ENCODE measurements at places on chromosomes 3 and 15. TPM values are rescaled to one million over a fixed set of nuclear protein-coding genes. Genes with fewer than 3 reads are reported as not detected.

GRCh38 chr3:81958972-81959640 is 197.7 kb upstream of the GBE1 start:
- DNase-seq = no peak

DNA sequence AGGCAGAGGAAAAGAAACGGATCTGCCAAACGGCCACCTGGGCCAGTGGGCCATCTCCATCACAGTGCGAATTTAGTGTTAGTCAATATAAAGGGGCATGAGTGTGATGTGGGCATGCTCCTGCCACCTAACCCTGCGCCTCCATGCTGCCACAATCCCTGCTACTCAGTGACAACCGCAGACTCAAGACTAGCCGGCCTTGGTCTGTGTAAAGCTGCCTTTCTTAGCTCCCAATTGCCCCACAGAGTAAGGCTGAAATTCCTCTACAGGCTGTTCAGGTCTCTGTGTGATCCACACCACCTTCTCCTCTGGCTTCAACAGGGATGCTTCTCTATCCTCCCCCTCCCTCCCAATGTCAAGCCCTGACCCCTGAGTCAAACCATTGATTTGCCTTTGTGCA is 269.7 kb downstream of the XXYLT1 start:
- DNase-seq = no peak

- DNase-seq = no peak
These were observed 719.8 kb upstream of the SEMA6D start for GRCh38 chr15:46997501-46997900.

- DNase-seq = no peak
These were observed 116.9 kb downstream of the B3GALNT1 start for GRCh38 chr3:160987982-160988964.

DNA sequence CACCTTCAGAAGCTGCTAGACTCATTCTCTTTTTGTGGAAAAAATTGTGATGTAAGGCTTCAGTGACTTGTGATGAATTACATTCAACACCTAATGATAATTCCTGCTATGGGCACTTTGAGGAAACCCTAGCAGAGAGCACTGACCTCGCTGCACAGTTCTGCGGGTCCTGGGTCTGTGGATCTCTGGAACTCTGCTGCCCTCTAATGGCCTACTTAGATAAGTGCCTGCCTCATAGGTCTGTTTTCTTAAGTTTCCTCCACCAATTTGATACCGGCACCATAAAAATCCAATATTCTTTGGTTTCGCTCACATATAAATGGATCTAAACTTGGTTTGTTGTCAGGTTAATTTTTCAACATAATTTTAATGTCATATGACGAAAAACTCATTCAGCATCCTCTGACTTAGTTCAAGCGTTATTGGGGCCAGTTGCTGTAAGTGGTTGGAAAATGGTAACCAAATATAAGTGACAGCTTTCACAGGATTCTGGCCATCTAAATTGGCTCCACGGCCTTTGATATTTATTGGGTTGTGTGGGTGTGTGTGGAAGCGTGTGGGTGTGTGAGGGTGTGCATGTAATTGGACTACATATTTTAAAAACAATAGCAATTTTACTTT is 10.4 kb downstream of the SLITRK3 start:
- peak; percentile 55 for DNase-seq

DNA sequence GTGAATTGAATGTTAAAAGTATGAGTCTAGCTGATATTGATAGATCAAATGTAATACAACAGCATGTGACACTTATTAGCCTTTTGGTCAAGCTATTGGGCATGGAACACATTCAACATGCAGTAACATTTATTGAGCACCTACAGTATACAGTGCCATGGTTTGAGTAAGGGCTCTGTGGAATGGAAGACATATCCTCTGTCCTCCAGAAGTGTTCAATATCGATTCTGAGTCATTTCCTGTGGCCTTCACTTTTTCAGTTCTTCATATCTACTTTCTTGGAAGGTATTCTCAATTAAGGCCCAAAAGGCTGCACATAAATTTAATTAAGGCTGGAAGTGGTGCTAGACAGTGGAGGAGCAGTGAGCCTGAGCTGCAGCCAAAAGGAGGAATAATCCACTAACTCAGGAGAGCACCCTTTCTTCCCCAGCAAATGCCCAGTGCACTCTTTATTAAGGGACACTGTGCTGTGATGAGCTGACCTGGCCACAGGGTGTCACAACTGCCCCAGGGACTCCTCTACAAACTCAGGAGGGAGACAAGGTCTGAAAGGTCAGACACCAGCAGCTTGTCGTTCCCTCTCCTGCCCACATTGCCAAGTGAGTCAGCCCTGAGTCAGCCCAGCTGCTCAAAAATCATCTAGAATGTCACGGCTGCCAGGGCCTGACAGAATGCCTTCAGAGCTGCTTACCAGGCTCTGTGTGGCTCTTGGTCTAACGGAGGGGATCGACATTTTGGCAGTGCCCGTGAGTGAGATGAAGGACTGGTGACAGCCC is 544.8 kb downstream of the AGBL1 start:
- peak; percentile 65 for DNase-seq

- DNase-seq = peak; percentile 63
These were observed 1.1 kb upstream of the SPTBN5 start for GRCh38 chr15:41894791-41895463.

- peak; percentile 41 for DNase-seq
These were observed 15.0 kb downstream of the SFMBT1 start for GRCh38 chr3:53030619-53031449.

DNA sequence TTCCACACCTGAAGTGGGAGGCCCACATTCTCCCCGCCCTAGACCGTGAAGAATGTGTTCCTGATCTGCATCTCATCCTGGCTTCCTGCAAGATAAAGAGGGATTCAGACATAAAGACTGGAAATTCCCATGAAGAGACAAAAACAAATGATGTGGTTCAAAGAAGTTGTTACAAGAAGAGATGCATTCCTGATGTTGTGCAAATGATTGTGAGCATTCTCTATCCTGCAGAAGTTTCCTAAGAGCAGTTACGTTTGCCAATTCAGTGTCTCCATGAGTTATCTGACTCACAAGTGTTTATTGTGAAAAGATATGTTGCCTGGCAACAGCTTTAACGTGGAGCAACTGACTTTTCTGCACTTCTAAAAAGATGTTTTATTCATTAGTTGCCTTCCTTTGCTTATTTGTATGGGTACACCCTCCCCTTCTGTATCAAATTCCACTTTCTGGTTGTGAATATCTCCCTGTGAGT is 107.8 kb downstream of the ZIC4 start:
- DNase-seq = no peak

DNA sequence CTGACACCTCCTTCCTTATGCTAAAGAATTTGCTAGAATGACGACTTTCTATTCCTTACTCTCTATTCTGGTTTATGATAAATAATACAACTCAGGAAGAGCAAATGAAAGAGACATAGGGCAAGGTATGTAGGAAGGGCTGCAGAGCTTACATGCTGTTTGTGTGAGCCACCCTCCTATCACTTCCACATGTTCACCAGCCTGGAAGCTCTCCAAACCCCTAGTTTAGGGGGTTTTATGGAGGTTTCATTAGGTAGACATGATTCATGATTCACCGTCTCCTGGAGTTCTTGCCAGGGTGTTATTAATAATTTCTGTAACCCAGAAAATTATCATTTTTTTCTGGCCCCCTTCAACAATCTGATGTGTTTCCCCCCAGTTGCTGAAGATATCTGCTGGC is 172.1 kb upstream of the COL8A1 start:
- DNase-seq = no peak

DNA sequence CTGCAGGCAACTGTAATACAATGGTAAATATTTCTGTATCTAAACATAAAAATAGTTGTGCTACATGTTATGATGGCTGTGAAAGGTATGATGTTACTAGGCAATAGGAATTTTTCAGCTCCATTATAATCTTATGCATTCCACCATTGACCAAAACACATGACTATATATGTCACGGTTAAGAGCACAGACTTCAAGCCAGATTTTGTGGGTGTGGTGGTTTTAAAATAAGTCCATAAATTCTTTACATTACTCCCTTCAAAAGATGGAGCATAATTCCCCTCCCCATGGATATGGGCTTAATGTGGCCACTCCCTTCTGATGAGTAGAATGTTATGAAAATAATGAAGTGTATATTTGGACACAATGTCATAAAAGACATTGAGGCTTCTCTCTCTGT is 88.4 kb upstream of the TBC1D5 start:
- no peak for DNase-seq

DNA sequence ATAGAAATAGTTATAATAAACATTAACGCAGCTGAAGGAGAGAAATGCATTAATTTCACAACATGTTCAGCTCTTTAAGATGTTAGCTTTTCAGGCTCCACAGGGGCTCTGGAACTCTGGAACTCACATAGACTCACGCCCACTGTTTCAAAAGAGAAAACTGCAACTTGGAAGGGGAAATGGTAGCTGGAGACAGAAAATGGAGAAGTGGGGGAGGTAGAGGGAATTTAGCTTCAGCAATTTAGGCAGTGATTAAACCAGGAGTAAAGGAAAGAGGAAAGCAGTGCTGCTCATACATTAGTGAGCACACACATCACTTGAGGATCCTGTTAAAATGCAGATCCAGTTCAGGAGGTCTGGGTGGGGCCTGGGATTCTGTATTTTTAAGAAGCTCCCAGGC is 274.8 kb upstream of the TRIM42 start:
- no peak for DNase-seq

GRCh38 chr15:58311556-58311955 is 120.2 kb upstream of the LIPC start:
- DNase-seq = no peak

DNA sequence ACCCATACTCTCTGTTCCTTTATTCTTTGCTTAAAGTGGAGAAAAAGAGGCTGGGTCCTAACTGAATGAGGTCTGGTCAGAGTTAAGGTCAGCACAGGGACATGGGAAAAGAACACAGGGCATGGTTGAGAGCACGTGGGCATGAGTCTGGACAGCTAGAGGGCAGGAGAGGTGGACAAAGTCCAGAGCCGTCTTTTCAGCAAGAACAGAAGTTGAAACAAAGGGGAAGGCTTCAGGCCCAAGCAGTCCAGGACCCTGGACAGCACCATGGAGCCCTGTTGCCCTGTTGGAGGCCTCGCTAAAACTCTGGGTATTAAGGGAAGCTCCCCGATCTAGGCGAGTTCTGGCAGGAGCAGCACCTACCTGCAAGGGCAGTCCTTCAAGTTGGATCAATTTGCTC is 50.7 kb downstream of the XYLB start:
- no peak for DNase-seq

GRCh38 chr3:154794814-154795445 is 285.2 kb upstream of the MME start:
- no peak for DNase-seq

DNA sequence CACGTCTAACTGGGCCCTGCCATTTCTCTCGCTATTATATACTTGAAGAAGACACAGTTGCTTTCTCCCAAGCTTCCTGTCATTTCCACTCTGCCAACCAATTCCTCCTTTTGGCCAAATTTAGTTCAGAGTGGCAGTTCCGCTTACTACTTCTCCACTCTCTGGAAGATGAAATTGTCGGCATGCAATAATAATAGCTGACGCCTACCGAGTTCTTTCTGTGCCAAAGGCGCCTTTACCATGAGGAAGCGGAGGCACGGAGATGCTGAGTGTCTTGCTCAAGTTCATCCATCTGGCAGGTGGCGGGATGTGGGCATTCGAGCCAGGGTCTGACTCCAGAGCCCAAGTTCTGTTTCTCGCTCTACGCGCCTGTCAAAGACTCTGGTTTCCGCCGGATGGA is 14.6 kb upstream of the NRROS start:
- no peak for DNase-seq

DNA sequence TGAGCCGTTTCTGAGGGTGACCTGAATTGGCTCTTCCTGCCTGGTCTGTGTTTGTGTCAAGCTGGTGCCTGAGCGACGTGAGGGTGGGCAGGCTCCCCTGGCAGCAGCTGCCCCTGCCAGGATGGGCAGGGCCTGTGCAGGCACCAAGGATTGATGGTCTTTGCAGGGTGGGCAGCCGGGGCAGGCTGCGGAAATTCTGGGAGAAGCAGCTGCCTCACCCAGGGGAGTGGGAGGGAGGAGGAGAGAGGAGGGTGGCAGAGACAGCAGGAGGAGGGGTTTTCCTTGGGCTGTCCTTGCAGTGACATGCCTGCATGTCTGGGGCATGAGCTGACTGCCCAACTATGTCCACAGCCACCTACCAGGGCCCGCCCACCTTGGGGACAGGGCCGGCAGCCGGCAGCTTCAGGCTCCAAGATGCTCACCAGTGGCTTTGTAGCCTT is 27.9 kb upstream of the SLC6A6 start:
- no peak for DNase-seq

DNA sequence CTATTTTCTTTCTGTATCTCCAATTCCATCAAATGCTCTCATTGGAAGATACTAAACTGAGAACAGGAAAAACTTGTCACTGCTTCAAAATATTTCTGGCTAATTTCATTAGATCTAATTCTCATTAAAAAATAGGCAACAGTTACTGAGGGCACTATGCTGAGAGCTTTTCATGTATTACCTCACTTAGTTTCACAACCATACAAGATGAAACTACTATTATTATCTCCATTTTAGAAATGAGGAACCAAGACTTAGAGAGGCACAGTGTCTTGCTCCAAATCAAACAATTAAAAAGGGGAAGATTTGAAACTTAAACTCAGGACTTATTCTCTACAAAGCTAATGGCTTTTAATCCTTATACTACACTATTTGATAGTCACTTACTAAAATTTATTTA is 7.2 kb upstream of the OTOL1 start:
- no peak for DNase-seq

- DNase-seq = no peak
These were observed 59.5 kb upstream of the CTSH start for GRCh38 chr15:79004336-79004735.

DNA sequence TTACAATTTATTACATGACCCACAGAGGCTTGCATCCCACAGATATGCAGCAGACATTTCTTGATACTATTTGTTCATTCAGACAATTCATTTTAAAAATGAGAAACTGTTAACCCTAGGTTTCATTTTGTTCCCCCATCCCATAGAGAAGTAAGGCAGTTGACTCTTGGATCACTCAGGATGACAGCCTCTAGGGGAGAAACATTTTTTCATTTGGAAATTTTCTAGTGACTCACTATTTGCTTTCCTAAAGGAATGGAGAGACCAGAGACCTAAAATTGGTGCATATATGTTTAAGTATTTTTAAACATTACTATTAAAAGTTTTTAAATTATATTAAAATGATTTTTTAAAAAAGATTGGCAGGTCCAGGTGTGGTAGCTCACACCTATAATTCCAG is 19.5 kb upstream of the PHC3 start:
- no peak for DNase-seq

- no peak for DNase-seq
These were observed 198.9 kb downstream of the KCNMB2 start for GRCh38 chr3:178735032-178735674.

GRCh38 chr3:54188176-54188791 is 65.9 kb downstream of the CACNA2D3 start:
- DNase-seq = peak; percentile 32

The TM4SF1 gene
- 83.9 TPM for total RNA-seq

The LRRIQ4 gene
- total RNA-seq = not detected

The TMEM40 gene
- not detected for total RNA-seq

The SAMD7 gene
- not detected for total RNA-seq

The ERC2 gene
- total RNA-seq = not detected

The COL6A5 gene
- total RNA-seq = 0.08 TPM

The SERPINI2 gene
- not detected for total RNA-seq

The IGF2BP2 gene
- 48.1 TPM for total RNA-seq

The CSTA gene
- total RNA-seq = 1.3 TPM

The TIMP4 gene
- 3.8 TPM for total RNA-seq

Data from left colon (tissue), 2 donors.